ENCODE measurements at places on chromosomes 13 and 19.

GRCh38 chr19:18013210-18014111 is 5.5 kb downstream of the ARRDC2 start:
- DNase-seq, result no peak

- DNase-seq, result no peak
Observed at GRCh38 chr19:44754750-44755080, 6.2 kb downstream of the BCL3 start.

DNA sequence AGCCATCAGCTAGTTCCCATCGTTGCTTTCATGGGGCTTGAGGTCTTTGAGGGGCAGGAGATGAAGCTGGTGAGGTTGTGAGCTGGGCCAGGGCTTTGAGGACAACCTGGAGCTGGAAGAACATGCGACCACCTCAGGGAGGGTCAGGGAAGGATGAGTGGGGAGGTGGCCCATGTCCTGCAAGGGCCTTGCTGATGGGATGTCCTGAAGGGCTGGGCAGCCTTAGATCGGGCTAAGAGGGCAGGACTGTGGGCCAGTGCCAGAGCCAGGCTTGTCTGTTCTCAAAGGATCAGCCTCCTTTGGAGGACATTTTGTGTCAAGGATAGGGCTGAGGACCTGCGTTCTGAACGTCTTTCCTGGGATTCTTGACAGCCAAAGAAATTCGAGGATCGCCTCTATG is 10.5 kb downstream of the CYTH2 start:
- DNase-seq, result no peak

DNA sequence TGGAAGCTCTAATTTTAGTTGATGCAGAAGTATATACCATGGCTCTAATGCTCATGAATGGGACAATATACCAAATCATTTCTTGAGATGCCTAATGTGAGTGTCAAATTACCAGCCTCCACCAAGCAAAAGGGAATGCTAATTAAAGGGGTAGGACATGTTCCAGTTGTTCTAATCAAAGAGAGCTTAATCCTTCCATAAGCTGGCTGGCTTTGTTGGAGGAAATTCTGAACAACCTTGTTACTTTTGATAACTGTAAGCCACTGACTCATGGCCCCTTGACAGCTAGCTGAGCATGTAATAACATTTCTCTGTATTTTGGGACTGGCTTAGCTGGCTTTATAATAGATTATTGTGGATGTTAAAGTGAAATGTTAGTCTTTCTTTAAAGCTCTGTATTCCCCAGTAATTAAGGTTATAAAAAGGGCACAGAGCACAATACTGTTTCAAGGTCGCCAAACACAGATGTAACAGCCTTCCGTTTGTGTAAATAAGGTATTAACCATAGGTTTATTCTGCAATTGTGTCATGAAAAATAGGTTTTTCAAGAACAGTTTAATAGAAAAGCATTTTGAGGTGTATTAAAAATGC is 1194.0 kb downstream of the PCDH9 start:
- DNase-seq, result no peak

DNA sequence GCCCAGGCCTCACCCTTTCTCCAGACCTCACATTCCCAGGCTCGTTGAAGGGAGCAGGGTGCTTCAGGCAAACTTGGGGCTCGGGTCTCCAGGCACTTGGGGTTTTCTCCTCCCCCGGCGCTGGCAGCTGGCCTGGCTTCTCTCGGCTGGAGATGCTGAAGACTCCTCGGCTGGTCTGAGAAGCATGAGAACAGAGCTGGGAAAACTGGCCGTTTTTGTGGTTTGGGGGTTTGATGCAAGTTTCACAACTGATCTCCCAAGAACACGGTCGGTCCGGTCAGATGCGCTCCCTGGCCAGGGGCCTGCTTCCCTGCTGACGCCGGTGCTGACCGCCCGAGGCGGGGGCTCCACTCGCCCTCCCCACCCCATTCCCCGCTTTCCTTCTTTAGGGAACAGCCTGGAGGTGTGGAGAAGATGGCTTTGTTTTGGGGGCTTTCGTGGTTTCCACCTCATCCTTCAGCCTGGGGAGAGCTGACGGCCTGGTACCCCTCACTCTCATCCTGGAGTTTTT is 35.3 kb downstream of the CEBPA start:
- DNase-seq, result no peak

DNA sequence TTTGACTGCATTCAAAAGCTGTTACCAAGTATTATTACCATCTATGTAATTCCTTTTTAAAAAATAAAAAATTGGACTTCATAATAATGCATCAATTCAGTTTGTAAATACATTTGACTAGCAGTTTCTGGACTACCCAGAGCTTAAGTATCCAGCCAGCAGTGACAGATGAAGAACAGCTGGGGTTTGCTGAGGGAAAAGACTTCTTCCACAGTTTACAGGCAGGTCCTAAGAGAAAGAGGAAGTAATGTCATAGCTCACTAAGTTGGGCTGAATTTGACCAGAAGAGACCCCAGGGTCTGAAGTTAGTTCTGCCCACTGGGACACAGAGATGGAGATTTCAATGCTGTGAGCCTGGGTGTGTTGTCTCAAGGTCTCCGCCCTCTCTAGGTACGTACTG is 96.4 kb downstream of the MBNL2 start:
- DNase-seq, result no peak

- no peak for DNase-seq
Observed at GRCh38 chr19:30047432-30047831, 105.4 kb downstream of the URI1 start.

GRCh38 chr19:1953441-1954094 is 12.6 kb downstream of the CSNK1G2 start:
- no peak for DNase-seq

DNA sequence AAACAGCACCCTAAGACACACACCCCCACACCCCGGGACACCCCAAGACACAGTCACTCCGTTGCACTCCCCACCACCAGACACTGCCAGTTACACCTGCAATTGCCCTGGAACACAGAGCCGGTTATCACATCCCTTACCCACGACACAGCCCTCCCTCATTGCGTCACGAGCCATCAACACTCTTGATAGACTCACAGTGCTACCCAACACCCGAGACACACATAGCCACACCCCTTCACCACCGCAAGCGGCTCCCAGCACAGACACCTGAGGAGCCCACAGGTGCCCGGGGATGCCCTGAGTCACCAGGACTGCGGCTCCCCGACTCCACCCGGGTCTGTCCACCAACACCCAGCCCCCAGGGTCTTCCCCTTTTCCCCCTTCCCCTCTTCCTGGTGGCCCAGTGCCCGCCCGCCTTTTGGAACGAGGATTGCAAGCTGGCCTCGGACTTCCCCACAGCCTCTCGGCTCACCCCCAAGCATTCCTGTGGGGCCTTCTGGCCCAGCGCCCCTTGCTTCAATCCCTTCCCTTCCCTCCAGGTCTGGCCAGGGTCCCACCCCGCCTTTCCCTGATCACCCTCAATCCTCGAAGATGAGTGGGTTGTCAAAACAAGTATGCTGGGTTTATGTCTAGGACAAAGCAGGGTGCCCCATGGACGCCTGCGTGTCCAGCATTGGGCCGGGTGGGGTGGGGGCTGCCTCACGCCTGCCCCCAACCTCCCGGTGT is 1.7 kb upstream of the PTGER1 start:
- DNase-seq, result no peak

- no peak for DNase-seq
Observed at GRCh38 chr13:112351825-112352224, 24.3 kb upstream of the SPACA7 start.

GRCh38 chr13:20686167-20686566 is 17.3 kb upstream of the IL17D start:
- DNase-seq, result no peak

- no peak for DNase-seq
Observed at GRCh38 chr19:4037301-4037949, 29.3 kb downstream of the ZBTB7A start.

GRCh38 chr13:31267126-31267784 is 67.5 kb downstream of the B3GLCT start:
- DNase-seq, result no peak

DNA sequence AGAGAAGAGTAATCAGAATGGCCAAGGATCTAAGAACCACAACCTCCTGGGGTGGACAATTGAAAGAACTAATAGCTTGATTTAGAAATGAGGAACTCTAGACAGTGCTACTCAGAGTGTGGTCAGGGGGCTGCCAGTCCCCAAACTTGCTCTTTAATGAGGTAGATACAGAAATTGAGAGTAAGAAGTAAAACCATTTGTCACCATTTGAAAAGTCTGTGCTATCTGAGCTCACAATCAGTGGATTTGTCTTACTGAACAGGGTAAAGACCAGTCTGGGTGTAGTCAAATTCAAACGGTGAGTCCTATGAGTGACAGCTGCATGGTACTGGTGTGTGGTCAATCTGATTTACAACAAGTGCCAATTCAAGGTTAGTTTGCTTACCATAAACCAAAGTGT is 118.9 kb downstream of the KL start:
- no peak for DNase-seq

DNA sequence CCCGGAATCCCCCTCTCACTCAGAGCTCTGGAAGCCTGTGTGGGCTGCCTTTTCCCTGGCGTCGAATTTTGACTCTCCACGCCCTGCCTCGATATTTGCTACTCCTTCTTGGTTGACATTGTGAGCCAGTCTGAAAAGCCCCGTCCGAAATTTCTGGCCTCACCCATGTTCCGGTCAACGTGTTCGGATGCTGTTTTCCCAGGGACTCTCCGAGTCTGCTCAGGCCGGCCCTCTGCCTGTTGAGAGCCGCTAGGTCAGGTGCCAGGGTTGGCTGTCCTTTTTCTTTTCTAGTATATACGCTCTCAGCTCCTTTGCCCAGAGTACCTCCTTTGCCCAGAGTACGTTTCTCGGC is 6.8 kb upstream of the DGKH start:
- no peak for DNase-seq

DNA sequence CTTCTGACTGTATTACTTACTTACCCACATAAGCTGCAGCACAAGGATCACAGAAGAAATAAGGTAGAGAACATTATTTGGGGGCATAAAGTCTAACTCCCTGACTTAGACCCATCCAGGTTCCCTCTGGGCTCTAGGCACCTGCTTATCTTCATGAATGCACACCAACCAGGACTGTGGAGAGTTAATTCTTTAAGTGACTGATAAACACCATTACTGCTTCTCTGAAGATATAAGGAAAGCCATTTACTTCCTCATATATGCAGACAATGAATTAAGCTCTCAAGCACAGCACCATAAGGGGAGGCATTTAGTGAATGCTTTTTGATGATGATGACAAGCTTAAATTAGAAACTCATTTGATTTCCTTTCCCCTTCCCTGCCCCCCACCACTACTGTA is 22.5 kb downstream of the OBI1 start:
- DNase-seq, result no peak

DNA sequence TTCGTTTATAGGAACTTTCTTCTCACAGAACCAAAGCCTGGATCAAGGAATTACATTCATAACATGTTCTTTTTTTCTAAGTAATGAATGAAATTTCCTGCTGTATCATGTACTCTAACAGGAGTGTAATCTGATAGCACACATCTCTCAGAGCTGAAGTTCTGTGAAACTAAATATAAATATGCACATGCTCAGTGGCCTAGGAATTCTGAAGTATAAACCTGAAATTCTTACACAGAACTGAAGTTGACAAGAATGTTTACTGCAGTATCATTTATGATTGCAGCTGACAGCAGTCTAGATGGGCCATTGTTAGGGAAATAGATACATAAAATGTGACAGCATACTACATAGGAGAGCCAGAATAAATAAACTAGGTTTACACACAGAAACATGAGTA is 54.5 kb downstream of the USP12 start:
- DNase-seq, result no peak

GRCh38 chr19:14073925-14074838 is 1.6 kb downstream of the MISP3 start:
- no peak for DNase-seq

DNA sequence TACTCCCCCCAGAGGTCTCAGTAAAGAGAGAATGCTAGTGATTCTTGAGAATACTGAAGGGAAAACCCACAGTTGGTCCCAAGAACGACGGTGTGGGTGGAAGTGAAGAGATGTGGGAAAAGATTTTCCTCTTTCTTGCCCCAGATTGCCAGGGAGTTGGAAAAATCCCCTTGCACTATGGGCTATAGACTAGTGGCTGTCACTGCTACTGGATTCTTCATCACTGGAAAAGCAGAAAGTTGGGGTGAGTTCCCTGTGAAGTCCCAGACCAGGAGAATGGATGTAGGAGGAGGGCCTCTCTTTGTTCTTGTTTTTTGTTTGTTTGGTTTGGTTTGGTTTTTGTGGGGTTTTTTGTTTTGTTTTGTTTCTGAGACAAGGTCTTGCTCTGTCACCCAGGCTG is 11.4 kb downstream of the LYPD3 start:
- DNase-seq, result no peak

- no peak for DNase-seq
Observed at GRCh38 chr13:76884186-76884906, 1.9 kb downstream of the KCTD12 start.

DNA sequence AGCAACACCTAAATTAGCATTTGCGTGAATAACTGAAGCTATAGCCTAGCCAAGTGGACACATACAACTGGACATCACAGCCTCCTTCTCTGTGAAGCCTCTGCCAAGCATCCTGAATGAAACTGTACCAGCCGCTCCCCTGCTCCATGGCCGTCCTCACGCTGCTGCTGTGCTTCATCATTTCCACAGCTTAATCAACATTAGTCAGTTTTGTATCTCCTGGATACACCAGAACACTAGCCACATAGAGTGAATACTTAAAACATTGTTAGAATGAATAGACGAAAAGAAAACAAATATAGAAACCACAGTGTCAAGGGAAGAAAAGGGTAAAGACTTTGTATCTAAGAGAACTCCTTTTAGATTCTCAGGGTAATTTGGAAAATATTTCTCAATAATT is 1526.9 kb downstream of the EFNB2 start:
- no peak for DNase-seq

DNA sequence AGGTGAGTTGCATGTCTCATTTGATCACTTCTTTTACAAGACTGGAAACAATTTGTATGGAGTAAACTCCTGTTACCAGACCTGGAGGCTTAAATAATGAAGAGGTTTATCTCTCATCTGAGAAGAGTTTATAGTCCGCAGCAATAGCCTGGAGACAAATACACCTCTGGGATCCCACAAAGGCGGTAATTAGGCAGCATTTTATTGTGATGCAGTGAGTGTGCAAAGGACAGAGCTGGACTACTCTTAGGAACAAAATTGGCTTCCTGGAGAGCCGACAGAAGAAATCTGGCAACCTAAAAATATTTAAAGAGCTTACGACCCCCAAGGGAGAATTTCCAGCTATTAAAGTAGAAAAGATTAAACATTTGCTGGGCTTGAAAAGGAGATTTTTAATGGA is 11.8 kb upstream of the KATNAL1 start:
- DNase-seq, result no peak

DNA sequence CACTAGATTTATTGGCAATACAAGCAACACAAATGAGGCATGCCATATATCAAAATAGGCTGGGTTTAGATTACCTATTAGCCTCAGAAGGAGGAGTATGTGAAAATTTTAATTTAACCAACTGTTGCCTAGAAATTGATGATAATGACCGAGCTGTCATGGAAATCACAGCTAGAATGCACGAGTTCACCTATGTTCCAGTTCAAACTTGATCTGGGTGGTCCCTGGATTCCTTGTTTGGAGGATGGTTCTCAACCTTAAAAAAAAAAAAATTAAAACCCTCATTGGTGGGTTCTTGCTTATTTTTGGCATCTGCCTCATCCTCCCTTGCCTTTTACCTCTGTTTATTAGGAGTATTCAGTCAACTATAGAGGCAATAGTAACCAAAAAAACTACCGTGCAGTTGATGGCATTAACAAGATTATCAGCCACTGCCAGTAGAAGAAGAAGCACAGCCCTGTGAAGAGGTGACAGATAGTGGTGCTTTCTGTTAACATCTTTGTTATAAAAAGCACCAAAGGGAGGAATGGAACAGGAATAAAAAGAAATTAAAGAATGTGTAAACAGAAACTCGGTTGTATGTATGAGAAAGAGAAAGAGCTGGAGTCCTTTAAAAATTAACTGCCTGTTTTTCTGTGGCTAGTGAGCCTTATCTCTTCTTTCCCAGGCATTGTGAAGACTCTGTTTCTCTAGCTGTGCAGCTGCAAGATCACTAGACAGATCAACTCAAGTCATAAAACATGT is 106.4 kb downstream of the ZNF429 start:
- no peak for DNase-seq
